A375 (cell line): ENCODE measurements at places on chromosomes 16 and 17. TPM values are rescaled to one million over a fixed set of nuclear protein-coding genes. Genes with fewer than 3 reads are reported as not detected.

Gene MYH3
- total RNA-seq, result 0.98 and 1.4 TPM in 2 replicates

Gene SYT17
- 0.82 and 2.8 TPM in 2 replicates for total RNA-seq

Gene YBX2
- not detected in 2 replicates for total RNA-seq

Gene SLC16A6
- total RNA-seq, result 0.79 and 0.93 TPM in 2 replicates
